ENCODE measurements at places on chromosomes 6 and 20.

- DNase-seq = peak; percentile 48
Observed at GRCh38 chr20:36465109-36466080, 75.9 kb upstream of the MYL9 start.

- DNase-seq = no peak
Observed at GRCh38 chr6:135236732-135237131, 55.6 kb downstream of the MYB start.

GRCh38 chr6:155155787-155156447, 107.9 kb upstream of the CLDN20 start:
- no peak for DNase-seq

DNA sequence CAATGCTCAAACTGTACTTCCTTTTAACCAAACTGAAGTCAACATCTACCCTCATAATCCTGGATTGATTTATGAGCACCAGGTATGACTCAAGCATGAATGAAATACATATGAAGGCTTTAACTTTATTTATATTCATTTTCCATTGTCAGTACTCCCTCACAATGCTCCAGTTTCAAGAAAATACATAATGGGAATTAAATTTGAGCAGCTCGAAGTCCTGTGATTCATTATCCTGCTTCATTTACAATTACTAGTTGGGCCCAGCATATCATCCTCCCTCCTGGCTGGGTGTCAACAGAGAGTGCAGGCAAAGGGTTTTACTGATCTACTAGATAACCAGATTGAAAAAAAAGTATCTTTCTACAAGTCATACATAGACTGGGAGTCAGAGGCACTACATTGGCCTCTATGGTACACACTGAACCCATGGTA, 10.1 kb downstream of the SAMHD1 start:
- no peak for DNase-seq

GRCh38 chr6:140341272-140341671, 966.8 kb upstream of the CITED2 start:
- DNase-seq = no peak

- no peak for DNase-seq
Observed at GRCh38 chr20:16158090-16158975, 414.9 kb downstream of the KIF16B start.
